ENCODE measurements at places on chromosomes 1 and 21. TPM values are rescaled to one million over a fixed set of nuclear protein-coding genes. Genes with fewer than 3 reads are reported as not detected.

DNA sequence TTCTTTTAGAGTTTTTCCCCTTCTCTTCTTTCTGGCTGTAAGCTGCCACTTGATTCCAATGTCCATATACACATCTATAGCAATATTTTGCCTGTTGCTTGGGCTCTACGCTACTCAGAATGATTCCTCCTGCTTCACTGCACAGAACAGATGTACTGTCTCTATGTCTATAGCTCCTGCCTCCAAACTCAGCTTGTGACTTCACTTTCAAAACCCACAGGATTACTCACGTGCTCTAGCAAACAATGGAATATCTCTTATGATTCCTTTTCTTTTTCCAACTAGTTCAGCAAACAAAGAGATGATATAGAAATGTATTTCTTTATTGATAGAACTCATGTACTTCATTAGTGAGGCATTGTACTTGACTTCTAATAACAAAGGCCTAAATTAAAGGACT is 80.5 kb upstream of the SOX13 start:
- no peak for DNase-seq

DNA sequence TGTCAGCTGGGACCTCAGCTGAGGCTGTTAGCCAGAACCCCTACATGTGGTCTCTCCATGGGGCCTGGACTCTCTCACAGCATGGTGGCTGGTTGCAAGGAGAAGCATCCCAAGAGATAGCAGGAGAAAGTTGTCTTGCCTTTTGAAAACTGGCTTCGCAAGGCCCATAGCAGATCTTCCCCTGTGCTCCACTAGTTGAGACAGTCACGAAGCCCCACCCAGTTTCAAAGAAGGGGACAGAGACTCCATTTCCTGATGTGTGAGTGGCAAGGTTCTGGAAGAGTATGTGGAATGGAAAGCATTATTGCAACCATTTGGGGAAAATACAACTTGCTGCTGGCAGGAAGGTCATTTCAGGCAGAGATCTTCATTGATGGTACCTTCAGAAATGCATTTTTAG is 7.5 kb upstream of the CSRP1 start:
- no peak for DNase-seq

DNA sequence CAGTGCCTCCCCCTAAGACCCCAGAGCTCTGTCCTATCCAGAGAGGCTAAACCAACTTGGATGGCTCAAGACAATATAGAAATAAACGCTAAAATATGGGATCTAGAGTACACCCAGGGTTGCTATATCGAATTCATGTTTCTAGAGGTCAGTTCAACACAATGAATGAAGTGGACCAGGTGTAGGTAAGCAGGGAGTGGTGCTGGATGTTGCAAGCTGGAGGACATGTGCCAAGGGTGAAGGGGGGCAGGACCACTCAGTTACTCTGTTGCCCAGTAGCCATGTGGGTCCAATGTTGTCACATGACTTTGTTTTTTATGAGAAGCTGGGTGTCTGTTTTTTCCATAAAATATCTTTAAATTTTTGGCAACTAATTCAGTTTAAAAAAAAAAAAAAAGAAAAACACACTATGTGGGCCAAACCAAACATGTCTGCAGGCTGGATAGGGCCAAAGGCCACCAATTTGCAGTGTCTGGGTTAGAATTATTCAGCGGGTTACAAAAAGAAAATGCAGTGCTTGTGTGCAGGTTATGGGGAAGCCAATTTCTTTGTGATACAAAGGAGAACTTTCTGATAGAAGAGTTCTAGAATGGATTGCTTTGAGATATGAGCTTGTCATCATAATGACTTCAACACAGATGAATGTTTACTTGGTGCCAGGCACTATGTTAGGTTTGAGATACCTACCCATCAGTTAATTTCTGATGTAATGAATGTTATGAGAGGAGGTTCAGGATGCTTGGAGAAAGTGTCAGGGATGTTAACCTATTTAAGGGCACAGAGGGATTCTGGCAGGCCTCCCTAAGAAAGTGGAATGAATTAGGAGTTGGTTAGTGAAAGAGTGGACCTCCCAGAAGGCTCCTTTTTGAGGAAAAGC is 8.9 kb downstream of the CACHD1 start:
- no peak for DNase-seq

GRCh38 chr1:244962130-244962529 is 97.8 kb upstream of the HNRNPU start:
- DNase-seq: no peak

GRCh38 chr1:179036844-179037465 is 11.3 kb downstream of the FAM20B start:
- DNase-seq: no peak

DNA sequence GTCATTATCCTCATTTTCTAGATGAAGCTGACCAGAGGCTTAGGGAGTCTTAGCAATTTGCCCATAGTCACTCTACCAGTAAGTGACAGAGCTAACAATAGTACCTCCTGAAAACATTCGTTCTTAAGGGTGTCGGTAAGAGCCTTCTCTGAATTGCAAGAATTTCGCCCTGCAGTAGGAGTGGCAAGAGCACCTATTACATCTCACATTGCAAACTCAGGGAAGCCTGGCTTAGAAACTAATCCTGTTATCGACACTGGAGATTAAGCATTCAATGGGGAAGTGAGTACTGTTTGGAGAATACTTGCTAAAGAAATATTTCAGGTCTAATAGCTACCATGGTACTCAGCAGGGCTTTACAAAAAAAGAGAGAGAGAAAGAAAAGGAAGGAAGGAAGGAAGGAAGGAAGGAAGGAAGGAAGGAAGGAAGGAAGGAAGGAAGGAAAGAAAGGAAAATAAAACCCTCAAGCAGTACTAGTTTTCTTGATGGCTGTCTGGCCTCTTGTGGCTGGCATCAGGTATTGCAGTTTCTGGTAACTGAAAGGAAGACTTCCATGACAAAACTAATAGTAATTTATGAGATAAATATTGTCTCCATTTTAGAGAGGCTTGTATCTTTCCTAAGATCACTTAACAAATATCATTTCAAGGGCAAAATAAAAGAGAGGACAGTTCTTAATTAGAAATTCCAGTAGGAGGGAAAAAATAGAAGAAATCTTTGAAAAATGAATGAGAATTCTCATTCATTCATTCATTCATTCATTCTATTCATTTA is 10.4 kb downstream of the C1orf226 start:
- DNase-seq: peak; percentile 29

- no peak for DNase-seq
Measured at GRCh38 chr1:205921570-205921909, 21.7 kb downstream of the SLC26A9 start.

- peak; percentile 99 for DNase-seq
Measured at GRCh38 chr21:38989745-38990423, 184.2 kb downstream of the ETS2 start.

GRCh38 chr21:22796147-22796546 is 1797.9 kb downstream of the NCAM2 start:
- no peak for DNase-seq

DNA sequence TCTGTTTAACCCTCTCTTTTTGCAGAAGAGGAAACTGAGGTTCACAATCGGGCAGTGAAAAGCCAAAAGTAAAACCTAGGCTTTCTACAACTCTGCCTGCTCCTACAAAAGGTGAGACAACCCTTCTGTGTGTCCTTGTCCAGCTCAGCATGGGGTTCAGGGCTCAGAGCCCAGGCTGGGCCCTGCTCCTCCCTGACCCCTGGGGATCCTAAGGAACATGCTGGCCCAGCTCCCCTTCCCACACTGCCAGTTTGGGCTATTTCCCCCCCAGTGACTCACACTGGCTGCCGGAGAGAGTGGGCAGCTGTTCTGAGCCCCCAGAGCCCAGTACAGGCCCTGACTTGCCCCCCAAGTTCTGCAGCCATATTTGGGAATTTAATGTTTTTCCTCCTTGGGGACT is 8.9 kb downstream of the FAM229A start:
- DNase-seq: no peak

DNA sequence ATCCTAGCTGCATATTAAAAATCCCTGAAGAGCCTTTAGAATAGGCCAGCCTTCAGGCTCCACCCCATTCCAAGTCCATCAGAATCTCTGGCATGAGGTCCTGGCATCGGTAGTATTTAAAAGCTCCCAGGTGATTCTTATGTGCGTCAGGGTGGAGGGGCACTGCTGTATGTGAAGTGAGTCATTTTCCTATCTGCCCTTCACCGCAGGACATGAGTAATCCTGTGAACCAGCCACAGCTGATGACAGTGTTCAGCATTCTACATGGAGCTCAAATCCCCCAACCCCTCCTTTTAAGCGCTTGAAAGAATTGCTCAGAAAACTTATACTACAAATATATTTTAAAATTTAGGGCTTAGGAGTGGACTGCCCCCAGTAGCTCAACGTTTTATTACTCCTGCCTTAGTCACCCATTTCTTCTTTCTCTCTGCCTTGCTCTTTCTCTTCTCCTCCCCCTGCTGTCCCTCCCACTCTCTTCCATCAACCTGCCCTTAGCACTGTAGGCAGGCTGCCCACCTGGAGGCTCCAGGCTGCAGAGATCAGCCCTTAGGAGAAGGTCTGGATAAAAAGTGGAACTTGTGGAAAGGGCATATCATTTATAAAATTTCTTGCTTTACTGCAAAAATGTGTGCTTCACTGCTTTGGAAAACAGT is 73.8 kb upstream of the ZNF281 start:
- peak; percentile 81 for DNase-seq

DNA sequence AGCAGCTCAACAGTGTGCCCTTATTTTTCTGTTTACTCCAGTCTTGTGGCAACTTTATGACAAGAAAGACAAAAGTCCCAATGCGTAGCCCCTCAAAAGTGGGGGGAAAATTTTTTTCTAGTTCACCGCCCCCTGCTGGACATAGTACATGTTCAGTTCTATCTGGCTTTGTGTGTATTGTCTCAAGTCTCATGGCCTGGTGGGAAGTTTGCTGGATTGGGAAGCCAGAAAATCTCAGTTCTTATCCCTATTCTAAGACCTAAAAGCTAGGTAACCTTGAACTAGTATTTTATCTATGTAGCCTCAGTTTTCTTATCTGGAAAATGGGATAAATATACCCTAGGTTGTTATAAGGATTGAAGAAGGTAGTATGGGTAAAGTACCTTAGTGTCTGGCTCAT is 55.8 kb upstream of the LDLRAP1 start:
- DNase-seq: no peak

GRCh38 chr1:176541663-176542062 is 78.7 kb downstream of the PAPPA2 start:
- no peak for DNase-seq

DNA sequence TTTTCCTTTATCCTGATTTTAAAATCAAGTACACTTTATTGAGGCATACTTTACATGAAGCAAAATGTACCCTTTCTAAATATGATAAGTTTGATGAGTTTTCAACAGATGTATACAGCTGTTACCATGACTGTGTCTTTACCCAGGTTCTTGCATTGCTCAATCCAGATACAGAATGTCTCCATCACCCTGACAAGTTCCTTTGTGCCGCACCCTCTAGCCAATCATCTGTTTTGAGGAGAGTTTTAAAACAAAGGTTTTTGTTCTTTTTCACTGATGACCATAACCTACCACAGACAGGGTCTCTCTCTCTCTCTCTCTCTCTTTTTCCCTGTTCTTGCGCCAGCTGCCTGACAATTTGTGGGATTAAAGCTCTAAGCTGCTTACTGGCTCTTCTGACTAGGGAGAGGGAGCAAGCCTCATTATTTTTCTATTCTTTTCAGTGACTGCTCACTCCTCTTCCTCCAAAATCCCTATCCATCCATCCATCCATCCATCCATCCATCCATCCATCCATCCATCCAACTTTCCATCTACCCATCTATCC is 1.2 kb upstream of the KCNE1 start:
- no peak for DNase-seq

- peak; percentile 84 for DNase-seq
Measured at GRCh38 chr1:204320382-204320804, 39.3 kb downstream of the PLEKHA6 start.

DNA sequence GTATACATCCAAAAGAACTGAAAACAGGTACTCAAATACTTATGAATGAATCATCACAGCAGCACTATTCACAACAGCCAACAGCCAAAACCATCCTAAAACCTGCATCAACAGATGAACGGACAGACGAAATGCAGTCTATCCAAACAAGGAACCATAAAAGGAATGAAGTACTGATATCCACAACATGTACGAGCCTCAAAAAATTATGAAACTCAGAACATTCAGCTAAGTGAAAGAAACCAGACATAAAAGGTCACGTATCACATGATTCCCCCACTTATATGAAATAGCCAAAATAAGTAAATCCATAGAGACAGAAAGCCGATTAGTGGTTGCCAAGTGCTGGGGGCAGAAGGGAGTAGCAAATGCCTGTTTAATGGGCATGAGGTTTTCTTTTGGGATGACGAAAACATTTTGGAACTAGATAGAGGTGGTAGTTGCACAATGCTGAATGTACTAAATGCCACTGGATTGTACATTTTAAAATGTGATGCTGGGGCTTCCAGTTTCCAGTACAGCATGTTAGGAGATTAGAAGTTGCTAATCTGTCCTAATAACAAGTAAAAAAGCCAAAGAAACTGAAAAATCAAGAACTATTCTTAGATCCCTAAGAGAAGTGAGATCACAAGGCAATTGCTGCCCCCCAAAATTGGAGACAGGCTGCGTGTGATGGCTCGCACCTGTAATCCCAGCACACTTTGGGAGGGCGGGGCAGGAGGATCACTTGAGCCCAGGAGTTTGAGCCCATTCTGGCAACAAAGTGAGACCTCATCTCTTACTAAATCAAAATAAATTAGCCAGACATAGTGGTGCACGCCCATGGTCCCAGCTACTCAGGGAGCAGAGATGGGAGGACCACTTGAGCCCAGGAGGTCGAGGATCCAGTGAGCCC is 25.3 kb downstream of the CLSTN1 start:
- peak; percentile 97 for DNase-seq

- no peak for DNase-seq
Measured at GRCh38 chr1:217668351-217668940, 37.3 kb downstream of the SPATA17 start.

- DNase-seq: no peak
Measured at GRCh38 chr1:228463559-228464455, 23.4 kb upstream of the RNF187 start.

GRCh38 chr1:108055387-108055786 is 90.4 kb upstream of the VAV3 start:
- no peak for DNase-seq

GRCh38 chr1:116332451-116332850 is 40.6 kb upstream of the ATP1A1 start:
- DNase-seq: no peak

Gene MAP3K21
- total RNA-seq: 3.6 TPM

Gene VWA5B1
- 0.24 TPM for total RNA-seq

Gene PADI3
- total RNA-seq: not detected

Gene GJA5
- total RNA-seq: 32.5 TPM

Gene KCNJ9
- not detected for total RNA-seq

Gene TNFSF4
- 7.2 TPM for total RNA-seq

Gene OR6K3
- total RNA-seq: 6.3 TPM

Gene FAM131C
- total RNA-seq: 3.6 TPM
